ENCODE measurements at places on chromosomes 5 and 9. TPM values are rescaled to one million over a fixed set of nuclear protein-coding genes. Genes with fewer than 3 reads are reported as not detected.

The MED7 gene
- total RNA-seq = 8.4 TPM

The SOHLH1 gene
- total RNA-seq = not detected

The SOX30 gene
- not detected for total RNA-seq

The GRXCR2 gene
- not detected for total RNA-seq

The PDE6A gene
- not detected for total RNA-seq

The MEIKIN gene
- total RNA-seq = 0.06 TPM

The POU4F3 gene
- total RNA-seq = not detected

The RAD50 gene
- total RNA-seq = 32.2 TPM

The P4HA2 gene
- 136 TPM for total RNA-seq

The CCDC127 gene
- total RNA-seq = 5.7 TPM

The ADAMTS16 gene
- not detected for total RNA-seq

The SNCAIP gene
- total RNA-seq = 0.93 TPM

The FAM78A gene
- 0.44 TPM for total RNA-seq

The POLR3G gene
- total RNA-seq = 2.0 TPM

The SLC36A2 gene
- total RNA-seq = not detected

The C1QTNF2 gene
- total RNA-seq = 3.9 TPM

The CSF1R gene
- total RNA-seq = not detected

The RELL2 gene
- 1.5 TPM for total RNA-seq

The SLC6A3 gene
- total RNA-seq = not detected

The WNT8A gene
- total RNA-seq = not detected

The RAB3C gene
- total RNA-seq = not detected

The CCDC180 gene
- 4.5 TPM for total RNA-seq

The TAF11L10 gene
- total RNA-seq = not detected

The CRB2 gene
- total RNA-seq = not detected

The CCL21 gene
- not detected for total RNA-seq

The IL7R gene
- 0.12 TPM for total RNA-seq

The IL13 gene
- not detected for total RNA-seq

The FOXD4L3 gene
- total RNA-seq = not detected

The MFAP3 gene
- 72.4 TPM for total RNA-seq

The IFNA8 gene
- not detected for total RNA-seq

The PROB1 gene
- total RNA-seq = 0.40 TPM

The GGTA1 gene
- total RNA-seq = 1.3 TPM

The DNAJC25 gene
- 6.5 TPM for total RNA-seq

The ATOSB gene
- total RNA-seq = 34.7 TPM

The LCN9 gene
- not detected for total RNA-seq

The KIAA1958 gene
- 0.66 TPM for total RNA-seq

Data from aortic smooth muscle cell (primary cell).